ENCODE measurements at places on chromosomes 2 and 18.

DNA sequence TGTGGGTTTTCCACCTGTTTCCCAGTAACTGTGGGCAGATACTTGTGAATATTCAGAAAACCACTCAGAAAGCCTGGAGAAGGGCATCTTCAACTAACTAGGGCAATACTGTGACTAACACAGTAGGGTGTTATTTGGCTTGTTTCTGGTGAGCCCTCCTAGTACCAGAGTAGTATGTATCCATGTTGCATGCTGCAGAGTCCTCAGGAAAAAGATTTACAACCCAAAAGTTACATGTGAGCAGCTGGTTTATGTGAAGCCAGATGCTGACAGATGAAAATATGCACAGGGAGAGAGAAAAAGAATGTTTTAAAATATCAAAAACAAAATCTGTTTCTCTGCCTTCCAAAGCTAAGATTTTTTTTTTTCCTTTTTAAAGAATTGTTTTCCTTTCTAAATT is 333.2 kb upstream of the UBE2E3 start:
- DNase-seq, result no peak

DNA sequence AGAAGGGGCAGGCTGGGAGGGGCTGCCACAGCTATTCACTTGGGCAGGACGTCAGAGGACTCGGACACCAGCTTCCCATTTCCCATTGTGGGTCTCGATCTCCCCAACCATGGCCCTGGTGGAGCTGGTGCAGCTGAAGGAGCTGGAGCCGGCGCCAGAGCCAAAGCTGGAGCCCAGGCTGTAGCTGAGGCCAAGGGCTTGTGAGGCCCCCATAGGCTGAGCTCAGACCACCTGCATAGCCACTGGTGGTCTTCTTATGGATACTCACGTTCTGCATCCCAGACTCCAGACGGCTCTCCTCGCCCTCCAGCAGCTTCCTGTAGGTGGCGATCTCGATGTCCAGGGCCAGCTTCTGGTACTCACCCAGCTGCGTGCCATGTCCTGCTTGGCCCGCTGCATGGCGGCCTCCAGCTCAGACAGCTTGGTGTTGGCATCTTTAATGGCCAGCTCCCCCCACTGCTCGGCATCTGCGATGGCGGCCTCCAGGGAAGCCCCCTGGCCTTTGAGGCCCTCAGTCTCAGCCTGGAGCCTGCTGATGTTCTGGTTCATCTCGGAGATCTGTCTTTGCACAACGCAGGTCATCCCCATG is 6.0 kb upstream of the CDK5R2 start:
- DNase-seq, result no peak

DNA sequence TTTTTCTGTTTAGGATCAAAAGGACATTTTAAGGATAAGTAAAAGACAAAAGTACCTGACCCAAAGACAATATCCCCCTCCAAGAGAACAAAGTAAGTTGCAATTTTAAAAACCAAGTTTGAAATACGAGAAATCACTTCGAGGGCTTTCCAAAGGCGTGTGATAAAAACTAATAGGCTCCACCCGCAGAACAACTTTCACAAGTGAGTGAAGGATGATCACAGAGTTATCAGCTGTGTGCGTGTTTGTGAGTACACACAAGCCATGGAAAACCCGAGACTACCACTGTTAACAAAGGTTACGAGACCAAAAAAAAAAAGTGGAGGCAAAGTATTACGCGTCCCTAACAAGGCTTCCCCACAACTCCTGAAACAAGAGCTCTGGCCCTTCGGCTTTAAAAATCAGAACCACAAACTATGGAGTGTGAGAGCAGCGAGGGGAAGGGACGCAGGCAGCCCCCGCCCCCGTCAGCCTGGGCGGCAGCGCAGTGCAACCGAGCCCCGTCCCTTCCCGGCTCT is 719 bp downstream of the SMAD2 start:
- DNase-seq, result no peak

DNA sequence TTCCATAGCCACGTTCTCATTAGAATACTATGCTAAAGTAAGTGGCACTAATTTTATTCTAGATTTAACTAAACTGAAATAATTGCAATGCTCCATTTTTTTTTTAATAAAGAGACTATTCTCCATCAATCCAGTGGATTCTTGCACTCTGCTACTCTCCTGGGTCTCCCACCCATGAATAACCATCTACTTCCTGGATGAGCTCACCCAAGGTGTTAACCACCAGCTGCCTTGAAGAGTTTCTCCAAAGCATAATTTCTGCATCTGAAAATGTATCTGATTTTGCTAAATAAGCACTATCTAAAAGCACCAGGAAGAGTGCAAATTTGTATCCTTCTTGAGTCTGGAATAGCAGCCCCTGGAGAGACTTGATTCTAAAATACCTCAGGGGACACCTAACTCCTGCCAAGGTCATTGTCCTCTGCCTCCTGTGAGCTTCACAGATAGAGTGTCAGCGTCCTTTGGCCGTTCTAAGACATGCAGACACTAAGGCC is 41.6 kb upstream of the SH3BP4 start:
- no peak for DNase-seq

GRCh38 chr2:237786936-237787335 is 11.6 kb upstream of the RBM44 start:
- DNase-seq, result no peak

- no peak for DNase-seq
Observed at GRCh38 chr2:204706939-204707338, 161.7 kb downstream of the PARD3B start.

- no peak for DNase-seq
Observed at GRCh38 chr18:8703092-8703709, 2.2 kb upstream of the MTCL1 start.

DNA sequence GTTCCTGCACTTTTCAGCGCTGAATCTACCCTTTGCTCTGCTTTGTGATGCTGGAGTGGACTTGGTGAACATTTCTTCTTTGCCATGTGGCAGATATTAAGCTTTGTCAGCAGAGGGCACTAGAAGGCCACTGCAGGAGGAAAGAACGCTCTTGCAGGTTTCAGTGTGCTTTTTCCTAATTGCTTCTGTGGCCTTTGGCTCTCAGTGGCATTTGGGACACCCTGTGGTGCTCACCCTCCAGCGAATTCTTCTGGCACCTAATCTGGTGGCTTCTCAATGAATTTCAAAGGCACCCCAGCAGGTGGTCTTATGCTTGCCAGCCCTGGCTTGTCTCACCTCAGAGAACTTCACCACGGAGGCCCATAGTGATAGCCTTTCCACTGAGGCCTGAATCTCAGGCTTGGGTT is 146.7 kb downstream of the MYO3B start:
- DNase-seq, result no peak

DNA sequence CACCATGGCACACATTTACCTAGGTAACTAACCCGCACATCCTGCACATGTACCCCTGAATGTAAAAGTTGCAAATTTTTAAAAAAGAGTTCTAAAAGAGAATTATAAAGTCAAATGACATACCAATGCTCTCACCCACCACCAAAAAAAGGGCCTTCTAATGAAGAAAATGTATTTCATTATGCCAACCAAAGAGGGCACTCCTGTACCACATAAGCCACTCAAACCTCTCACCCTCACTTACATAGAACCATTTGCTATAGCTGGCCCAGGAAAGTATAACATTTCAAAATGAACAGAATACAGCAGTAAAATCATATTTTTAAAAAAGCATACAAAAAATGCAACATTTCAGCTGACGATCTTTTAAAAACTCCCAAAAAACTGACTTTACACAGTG is 241.5 kb upstream of the PKDCC start:
- DNase-seq, result no peak

GRCh38 chr18:56175330-56176001 is 462.9 kb downstream of the TXNL1 start:
- no peak for DNase-seq

DNA sequence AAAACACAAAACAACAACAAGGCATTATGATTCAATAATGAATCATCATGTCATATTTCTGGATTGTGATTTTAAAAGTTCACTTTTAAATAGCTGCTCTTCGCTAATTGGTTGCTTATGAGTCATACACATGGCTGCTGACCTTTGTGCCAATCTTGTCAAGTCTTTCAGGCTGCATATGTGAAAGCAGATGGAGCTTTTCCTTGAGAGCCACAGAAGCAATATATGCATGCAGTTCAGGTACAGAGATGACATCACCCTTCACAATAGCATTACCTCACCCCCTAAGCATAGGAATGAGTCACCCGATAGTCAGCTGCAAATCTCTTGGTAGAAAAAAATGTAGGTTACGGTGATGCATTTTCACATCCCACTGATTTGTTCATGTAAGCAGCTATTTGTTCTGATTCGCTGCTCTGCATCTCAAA is 27.2 kb downstream of the EIF2AK3 start:
- DNase-seq, result peak; percentile 2
